ENCODE measurements at places on chromosomes 12 and 14. TPM values are rescaled to one million over a fixed set of nuclear protein-coding genes. Genes with fewer than 3 reads are reported as not detected.
A peak's percentile ranks its signal among the peaks of the same experiment; 100 is the strongest.

- peak; percentile 17 for DNase-seq
These were observed 32.8 kb upstream of the DEGS2 start for GRCh38 chr14:100192250-100192671.

DNA sequence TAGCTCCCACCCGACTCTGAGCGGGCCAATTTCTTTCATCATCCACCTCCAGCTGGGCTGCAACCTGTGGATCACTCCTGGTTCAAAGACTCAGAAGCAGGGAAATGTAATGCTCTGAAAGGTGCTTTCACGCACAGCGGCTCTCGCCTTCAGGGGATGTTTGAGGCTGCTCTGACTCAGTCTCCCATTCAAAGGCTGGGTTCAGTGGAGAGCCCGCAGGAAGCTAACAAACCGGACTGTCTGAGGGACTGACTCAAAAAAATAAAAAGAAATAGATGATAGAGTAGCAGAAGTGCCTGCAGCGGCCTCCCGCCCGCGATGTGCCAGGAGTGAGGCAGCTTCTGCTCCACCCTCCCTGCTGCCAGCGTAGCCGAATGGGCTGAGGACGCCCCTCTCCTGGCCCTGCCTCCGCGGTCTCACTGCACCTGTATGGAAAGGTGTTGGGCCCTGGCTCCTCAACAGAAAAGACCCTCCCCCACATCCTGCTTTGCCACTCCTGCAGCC, 98.0 kb downstream of the GCH1 start:
- DNase-seq = no peak

DNA sequence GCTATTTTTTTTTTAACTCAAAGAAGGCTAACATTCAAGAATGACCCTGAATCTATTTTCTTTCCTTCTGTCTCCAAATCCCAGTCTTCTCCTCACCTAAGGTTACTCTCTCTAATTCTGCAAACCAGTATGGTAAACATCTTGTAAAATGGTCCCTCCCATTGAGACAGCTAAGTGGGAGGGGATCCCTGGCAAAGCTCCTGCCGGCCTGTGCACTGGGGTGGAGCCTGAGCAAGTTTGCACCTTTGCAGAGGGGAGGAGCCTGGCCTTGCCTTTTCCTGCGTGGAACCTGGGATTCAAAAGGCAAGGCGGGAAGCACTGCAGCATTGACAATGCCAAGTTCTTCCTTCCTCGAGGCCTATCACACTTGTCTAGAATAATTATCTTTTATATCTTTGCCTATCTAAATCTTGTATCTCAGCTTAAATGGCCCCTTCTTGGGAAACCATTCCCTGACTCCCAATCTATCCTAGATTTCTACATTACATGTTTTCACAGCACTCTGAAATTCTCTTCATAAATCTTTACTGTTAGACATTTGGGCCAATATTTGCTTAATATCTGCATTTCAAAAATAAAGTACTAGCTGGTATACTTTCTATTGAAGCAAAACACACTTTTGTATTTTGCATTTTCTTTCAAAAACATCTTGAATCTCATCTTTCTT, 83.0 kb downstream of the EPS8 start:
- DNase-seq = no peak

DNA sequence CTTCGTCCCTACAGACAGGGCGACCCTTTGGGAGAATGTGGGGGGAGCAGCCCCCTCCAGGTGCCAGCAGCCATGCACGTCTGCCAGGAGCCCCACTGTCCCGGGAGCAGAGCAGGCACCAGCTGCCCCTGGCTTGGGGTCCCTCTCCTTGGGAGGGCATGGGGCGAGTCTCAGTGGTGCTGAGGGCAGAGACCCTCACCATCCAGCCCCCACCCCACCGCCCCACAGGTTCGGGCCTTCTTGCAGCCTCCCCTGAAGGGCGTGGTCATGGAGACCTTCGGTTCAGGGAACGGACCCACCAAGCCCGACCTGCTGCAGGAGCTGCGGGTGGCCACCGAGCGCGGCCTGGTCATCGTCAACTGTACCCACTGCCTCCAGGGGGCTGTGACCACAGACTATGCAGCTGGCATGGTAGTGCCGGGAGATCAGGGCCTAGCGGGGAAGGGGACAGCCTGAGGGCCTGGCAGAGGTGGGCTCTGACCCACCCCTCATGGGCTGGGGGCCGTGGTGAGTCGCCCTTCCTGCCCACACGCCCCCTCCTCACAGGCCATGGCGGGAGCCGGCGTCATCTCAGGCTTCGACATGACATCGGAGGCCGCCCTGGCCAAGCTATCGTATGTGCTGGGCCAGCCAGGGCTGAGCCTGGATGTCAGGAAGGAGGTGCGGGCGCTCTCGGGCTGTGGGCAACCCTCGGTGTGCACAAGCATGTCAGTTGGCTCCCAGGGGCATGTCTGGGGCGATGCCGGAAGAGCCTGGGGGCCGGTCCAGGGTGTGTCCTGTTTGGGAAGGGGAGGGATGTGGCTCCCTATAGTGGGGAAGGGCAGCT, 18.8 kb downstream of the ASPG start:
- DNase-seq = no peak

DNA sequence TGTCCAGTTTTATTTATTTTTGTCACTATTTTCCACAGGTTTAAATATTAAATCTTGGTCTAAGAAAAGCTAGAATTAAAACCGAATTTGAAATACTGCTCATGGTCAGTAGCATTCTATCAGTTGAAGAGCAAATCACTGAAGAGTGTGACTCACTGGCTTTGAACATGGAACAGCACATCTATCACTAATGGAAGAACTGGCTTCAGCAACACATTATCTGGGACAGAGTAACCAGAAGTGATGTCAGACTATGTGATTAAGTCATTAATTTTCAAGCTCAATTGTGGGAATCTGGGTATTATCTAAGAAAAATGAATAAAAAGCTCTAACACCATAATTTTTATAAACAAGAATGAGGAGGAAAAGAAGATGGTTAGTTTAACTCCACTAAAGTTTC, 527.5 kb downstream of the TMTC2 start:
- DNase-seq = no peak

- DNase-seq = no peak
These were observed 123.4 kb downstream of the BICD1 start for GRCh38 chr12:32229971-32230612.

GRCh38 chr14:36848213-36848612, 186.6 kb downstream of the PAX9 start:
- DNase-seq = no peak

- DNase-seq = no peak
These were observed 18.3 kb upstream of the GXYLT1 start for GRCh38 chr12:42162965-42163364.

DNA sequence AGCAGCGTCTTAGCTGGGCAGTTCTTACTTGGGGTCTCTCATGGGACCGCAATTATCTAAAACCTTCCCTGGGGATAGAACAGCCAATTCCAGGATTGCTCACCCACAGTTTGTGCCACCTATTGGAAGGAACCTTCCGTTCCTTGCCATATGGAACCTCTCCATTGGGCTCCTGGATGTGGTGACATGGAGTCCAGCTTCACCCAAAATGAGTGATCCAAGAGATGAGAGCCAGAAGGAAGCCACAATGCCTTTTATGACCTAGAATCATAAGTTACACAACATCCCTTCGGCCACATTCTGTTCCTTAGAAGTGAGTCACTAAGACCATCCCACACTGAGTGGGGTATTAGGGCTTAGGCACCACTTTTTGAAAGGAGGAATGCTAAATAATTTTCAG, 164.4 kb downstream of the FBXL14 start:
- no peak for DNase-seq

GRCh38 chr14:74029136-74029535, 10.0 kb downstream of the BBOF1 start:
- DNase-seq = no peak

- DNase-seq = no peak
These were observed 162.1 kb upstream of the TMTC2 start for GRCh38 chr12:82524641-82525040.

- DNase-seq = no peak
These were observed 116.4 kb downstream of the NUBPL start for GRCh38 chr14:31677630-31678029.

- DNase-seq = no peak
These were observed 1206.0 kb upstream of the FLRT2 start for GRCh38 chr14:84323978-84324377.

GSG1 gene
- not detected for polyA plus RNA-seq

TMEM233 gene
- polyA plus RNA-seq = 0.36 TPM

PLEKHG7 gene
- polyA plus RNA-seq = 0.04 TPM

HNRNPC gene
- 358 TPM for polyA plus RNA-seq

VRTN gene
- not detected for polyA plus RNA-seq

CPNE6 gene
- not detected for polyA plus RNA-seq

ATP2B1 gene
- 7.5 TPM for polyA plus RNA-seq

SMCO2 gene
- polyA plus RNA-seq = 0.04 TPM

RHOJ gene
- polyA plus RNA-seq = 19.8 TPM

TOMM20L gene
- not detected for polyA plus RNA-seq

CLEC4A gene
- 0.51 TPM for polyA plus RNA-seq

Measured in heart right ventricle (tissue), 16 donors.